ENCODE measurements at places on chromosomes 6 and 20. TPM values are rescaled to one million over a fixed set of nuclear protein-coding genes. Genes with fewer than 3 reads are reported as not detected.
A peak's percentile ranks its signal among the peaks of the same experiment; 100 is the strongest.

DNA sequence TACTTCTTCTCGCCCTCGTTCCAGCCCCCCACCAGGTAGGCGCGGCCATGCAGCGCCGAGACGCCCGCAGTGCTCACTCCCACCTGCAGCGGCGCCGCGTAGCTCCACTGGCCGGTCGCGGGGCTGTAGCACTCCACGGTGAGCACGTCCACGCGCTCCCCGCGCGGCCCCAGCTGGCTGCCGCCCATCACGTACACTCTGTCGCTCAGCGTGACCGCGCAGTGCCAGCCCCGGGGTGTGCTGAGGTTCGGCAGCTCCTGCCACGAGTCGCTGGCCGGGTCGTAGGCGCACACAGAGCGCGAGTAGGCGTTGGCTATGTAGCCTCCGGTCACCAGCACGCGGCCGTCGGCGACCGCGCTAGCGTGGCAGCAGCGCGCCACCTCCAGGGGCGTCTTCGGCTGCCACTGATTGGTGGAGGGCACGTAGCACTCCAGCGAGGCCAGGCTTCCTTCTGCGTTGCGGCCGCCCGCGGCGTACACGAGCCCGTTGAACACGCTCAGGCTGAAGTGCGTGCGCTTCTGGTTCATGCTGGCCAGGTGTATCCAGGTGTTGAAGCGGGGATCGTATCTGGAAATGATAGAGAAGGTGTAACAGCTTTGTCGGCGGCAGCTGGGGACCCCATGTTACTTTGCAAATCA, 13.7 kb downstream of the KLHL31 start:
- peak; percentile 66 for DNase-seq

Gene SLC12A5
- 0.47 TPM for total RNA-seq

Gene CALHM5
- 3.4 TPM for total RNA-seq

DNA sequence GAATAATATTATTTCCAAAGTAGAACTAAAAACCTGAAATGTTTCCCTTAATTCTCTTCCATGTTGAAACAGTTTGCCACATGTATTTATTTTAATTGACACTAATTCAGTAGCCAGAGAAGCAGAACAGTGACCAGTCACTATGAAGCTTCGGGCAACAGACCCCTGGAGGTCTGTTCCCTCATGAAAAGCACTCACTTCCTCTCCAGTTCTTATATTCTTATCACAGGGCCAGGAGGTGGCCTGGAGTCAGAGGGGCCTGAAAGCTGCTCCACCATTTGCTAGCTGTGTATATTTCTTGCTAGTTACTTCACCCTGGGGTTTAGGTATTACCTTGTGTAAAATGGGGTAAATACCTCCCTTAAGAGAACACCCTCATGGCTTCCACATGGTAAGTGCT, 49.1 kb downstream of the MAP7 start:
- no peak for DNase-seq

DNA sequence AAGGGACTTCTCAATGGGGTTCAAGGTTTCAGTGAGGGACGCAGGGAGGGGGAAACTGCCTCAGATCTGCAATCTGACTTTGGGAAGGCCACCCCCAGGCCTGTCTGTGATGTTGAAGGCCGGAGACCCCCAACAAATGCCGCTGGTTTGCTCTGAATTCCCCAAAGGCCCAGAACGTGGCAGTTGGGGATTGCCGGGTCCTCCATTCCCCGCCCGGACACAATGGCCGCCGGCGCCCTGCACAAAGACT, 326 bp upstream of the BCL2L1 start:
- DNase-seq = no peak

Gene WFDC12
- not detected for total RNA-seq

Gene CDH4
- total RNA-seq = 0.17 TPM

Gene PDYN
- total RNA-seq = not detected

Gene EFCAB8
- under 0.01 TPM for total RNA-seq

DNA sequence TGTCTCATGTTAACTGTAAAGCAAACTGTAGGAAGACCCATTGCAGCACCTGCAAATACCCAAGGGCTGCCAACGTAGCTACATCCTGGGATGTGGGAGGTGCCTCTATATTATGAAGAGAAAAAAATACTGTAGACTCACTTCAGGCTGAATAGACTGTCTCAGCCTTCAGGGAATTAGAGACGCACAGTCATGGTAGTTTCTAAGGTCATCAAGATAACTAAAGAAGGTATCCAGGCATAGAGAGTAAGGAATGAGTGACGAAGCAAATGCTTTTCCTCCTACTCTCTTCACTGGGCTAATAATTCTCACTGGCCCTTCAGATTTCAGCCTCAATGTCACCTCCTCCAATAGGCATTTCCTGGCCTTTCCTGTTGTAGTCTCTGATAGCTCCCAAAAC, 121.6 kb upstream of the ECI2 start:
- peak; percentile 42 for DNase-seq

DNA sequence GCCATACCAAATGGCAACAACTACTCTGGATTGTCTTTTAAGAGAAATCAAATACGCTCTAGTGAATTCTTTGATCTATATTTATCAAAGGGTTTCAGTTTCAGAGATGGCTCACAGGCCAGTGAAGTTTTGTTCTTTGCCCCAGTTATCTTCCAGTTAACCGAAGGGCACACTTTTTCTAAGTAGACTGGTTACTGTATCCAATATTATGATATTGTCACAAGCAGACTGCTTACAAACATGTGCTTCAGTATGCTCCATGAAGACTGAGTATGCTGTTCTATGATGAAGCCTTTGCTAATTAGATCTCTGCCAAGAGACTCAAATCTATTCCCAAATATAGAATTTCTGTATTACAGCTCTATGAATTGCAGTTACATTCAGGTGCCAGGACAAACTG, 181.1 kb downstream of the REV3L start:
- no peak for DNase-seq

Data from dermis blood vessel endothelial cell (primary cell).